ENCODE measurements at places on chromosomes 7 and 10.

GRCh38 chr10:22443175-22443901 is 98.0 kb downstream of the SPAG6 start:
- no peak for DNase-seq

DNA sequence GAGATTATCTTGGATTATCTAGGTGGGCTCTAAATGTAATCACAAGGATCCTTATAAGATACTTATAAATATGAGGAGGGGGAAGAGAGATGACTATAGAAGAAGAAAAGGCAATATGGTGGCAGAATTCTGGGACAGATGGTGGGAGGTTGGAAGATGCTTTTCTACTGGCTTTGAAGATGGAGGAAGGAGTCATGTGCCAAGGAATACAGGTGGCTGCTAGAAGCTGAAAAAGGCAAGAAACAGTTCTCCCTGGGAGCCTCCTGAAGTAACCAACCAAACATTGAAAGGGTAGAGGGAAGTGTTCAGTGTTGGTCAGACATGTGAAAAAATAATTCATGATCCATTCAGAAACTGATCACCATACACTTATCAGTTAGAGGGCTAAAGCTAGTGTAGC is 213.3 kb downstream of the WDR11 start:
- DNase-seq = no peak

GRCh38 chr10:90451283-90451682 is 406.6 kb downstream of the HTR7 start:
- no peak for DNase-seq

- no peak for DNase-seq
Measured at GRCh38 chr7:22667562-22668239, 59.3 kb upstream of the IL6 start.

DNA sequence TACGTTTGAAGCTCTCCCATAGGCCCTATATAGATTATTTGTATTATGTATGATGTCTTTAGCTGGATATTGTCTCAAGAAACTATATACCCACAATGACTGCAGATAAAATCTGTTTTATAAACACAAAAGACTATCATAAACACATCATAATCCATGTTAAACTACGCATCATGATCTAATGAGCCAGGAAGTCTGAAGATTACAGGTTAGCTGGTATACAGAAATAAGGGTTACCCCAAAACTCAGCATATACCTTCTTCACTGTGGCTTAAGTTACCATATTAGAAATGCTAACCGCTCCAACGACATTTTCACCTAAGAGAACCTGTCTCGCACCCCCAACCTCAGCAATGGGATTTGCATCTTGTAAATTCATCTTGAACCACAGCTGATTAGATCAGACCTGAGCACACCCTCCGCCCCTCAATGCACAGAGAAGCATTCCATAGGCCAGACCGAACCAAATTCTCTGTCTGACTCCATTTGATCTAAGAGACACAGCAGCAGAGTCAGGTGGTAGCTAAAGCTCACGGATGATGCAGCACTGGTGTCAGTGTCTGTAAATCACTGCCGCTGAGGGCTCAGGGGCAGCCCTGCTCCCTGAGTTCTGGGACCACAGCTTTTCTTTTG is 124.9 kb downstream of the NPY start:
- no peak for DNase-seq

GRCh38 chr10:53852450-53853175 is 948.4 kb downstream of the PCDH15 start:
- DNase-seq = no peak

- DNase-seq = no peak
Measured at GRCh38 chr10:51340845-51341610, 266.7 kb downstream of the PRKG1 start.

- no peak for DNase-seq
Measured at GRCh38 chr7:16347827-16348192, 73.5 kb downstream of the CRPPA start.

- no peak for DNase-seq
Measured at GRCh38 chr10:865257-865656, 66.2 kb downstream of the LARP4B start.

- no peak for DNase-seq
Measured at GRCh38 chr10:63137306-63137705, 4.2 kb downstream of the NRBF2 start.

GRCh38 chr7:32957326-32958045 is at the start of gene FKBP9:
Gene FKBP9 (plus strand): TSS chr7:32957440. CDS start chr7:32957574, 134 bp downstream.
- DNase-seq = no peak

DNA sequence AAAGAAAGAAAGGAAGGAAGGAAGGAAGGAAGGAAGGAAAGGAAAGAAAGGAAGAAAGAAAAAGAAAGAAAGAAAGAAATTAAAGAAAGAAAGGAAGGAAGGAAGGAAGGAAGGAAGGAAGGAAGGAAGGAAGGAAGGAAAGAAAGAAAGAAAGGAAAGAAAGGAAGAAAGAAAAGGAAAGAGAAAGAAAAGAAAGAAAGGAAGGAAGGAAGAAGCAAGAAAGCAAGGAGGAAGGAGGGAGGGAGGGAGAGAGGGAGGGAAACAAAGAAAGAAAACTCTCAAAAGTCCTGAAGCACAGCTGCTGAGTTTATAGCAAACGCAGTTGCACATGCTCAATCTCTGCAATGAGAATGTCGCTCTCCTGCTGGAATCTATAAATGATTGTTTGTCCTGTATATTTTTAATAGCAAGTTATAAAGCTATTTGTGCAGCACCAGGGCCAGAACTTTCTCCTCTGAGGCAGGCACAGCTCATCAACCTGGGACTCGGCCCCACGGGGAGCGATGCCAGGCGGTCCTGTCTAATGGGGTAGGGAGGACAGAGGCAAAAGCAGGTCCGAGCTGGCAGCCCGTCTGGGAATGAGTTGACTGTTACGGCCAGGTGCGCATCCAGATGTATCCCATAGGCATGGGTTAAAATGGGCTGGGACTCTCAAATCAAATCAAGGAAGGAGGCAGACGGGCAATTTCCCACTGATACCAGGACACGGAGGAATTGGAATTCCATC is 118.0 kb upstream of the PFKP start:
- no peak for DNase-seq

DNA sequence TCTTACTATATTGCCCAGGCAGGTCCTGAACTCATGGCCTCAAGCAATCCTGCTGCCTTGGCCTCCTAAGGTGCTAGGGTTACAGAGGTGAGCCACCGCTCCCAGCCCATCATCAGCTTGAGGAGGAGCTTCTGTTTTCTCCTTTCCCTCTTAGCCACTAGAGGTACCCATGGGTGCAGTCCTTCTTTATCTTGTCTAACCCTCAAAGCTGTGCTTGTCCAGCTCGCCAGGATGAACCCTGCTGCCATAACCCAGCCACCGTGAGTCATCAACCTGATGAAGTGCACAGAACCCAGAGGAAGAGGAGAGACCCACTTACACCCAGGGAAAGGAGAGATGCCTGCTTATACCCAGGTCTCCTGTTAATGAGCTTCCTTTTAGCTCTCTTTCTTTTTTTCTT is 133.4 kb downstream of the CUL2 start:
- DNase-seq = no peak

DNA sequence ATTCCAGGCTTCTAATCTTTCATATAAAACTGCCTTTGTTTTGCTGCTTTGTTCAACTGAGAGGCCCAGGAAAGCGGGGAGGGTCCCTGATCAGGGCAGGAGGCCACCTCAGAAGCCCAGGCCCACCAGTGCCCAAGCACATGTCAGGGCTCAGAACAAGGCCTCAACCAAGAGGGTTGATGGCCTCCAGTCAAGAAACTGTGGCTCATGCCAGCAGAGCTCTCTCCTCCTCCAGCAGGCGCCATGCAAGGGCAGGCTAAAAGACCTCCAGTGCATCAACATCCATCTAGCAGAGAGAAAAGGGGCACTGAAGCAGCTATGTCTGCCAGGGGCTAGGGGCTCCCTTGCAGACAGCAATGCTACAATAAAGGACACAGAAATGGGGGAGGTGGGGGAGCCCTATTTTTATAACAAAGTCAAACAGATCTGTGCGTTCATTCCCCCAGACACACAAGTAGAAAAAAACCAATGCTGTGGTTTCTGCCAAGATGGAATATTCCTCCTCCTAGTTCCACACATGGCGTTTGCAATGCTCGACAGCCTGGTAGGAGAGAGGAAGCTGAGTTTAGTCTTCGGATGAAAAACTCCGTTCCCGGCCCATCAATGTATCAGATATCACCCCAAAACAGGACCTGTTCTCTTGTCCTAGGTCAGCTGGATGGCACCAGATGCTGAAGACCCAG is 34.0 kb downstream of the PSAP start:
- DNase-seq = no peak

All from activated CD4-positive, alpha-beta T cell treated with anti-CD3 and anti-CD28 coated beads, Interleukin-2, amount 50 U/mL, for 24 hours (primary cell).